ENCODE measurements at places on chromosomes 3 and 15. TPM values are rescaled to one million over a fixed set of nuclear protein-coding genes. Genes with fewer than 3 reads are reported as not detected.
A peak's percentile ranks its signal among the peaks of the same experiment; 100 is the strongest.

- no peak for DNase-seq
Measured at GRCh38 chr3:73315706-73316105, 254.2 kb downstream of the EBLN2 start.

DNA sequence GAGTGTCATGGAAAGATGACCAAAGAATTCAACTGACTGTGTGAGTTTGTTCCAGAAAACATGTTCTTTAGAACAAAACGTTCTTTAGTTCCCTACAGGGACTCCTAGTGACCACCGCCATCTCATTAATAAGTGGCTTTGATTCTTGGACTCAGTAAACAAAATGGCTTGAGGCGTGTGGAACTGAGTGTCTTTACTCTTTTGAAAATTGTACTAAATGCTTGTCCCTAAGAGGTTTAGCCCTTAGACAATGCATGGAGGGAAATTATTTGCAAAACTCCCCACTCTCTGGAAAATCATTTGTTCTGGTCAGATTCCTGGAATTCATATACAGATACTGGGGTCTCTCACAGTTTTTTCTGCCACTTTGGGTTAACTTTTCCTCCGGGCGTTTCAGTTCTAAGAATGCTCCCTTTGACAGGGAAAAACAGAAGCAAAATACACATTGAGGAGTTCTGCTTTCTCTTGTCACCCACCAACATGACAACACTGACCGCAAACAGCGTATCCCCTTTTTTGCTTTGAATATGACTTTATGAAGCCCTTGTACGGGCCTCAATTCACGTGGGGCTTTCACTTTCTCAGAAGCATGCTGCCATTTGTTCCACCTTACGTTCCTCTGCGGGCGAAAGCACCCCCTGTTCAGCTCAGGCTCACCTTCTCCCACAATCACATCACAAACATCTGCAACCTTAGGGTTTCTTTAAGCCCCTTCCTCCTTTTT lies 15.3 kb upstream of the NRROS start:
- DNase-seq: no peak

- DNase-seq: no peak
Measured at GRCh38 chr15:60568301-60568742, 89.4 kb upstream of the ICE2 start.

GRCh38 chr15:23806980-23807379 lies 119.9 kb upstream of the NDN start:
- DNase-seq: no peak

DNA sequence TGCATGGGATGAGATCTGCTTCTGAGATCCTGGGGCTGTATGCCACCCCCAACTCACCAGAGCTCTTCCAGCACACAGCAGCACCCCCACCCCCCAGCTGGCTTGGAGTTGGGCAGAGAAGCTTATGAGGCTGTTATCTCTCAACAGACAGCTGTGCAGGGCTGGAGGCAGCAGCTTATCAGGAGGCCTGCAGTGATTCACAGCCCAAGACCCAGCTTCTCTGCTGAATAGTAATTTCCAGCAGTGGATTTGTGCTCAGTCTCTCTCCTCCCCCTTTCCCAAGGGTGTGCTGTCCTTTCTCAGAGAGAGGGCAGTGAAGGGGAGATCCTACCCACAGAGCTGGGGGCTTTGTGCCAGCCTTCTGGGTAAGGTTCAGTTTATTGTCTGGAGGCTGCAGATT lies 2.1 kb downstream of the RPP25 start:
- DNase-seq: no peak

- DNase-seq: no peak
Measured at GRCh38 chr15:27784107-27784506, 315.0 kb downstream of the OCA2 start.

- no peak for DNase-seq
Measured at GRCh38 chr3:171776839-171777583, 33.3 kb downstream of the PLD1 start.

DNA sequence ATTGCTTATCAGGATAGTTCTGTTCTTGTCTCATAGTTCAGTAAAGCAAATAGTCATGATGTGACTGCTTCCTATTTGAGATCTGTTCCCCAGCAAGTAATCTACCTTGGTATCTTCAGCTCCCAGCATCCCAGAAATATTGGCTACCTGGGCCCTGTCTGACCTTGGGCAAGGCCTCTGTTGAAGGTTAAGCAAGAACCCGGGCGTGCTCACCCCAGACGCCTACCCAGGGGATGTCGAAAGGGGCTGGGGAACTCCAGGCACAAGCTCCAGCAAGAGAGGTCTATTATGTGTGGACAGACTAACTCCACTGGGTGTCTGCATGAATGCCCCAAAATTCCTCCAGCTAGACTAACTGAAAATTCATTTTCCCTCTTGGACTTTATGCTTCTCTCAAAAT lies 37.3 kb upstream of the IGF1R start:
- DNase-seq: no peak

- DNase-seq: no peak
Measured at GRCh38 chr3:5727743-5728484, 540.4 kb downstream of the EDEM1 start.

GRCh38 chr3:102905811-102906210 lies 471.0 kb downstream of the ZPLD1 start:
- no peak for DNase-seq

- DNase-seq: no peak
Measured at GRCh38 chr3:111668888-111669488, 73.8 kb upstream of the ZBED2 start.

GRCh38 chr15:81473946-81474345 lies 99.9 kb upstream of the TMC3 start:
- DNase-seq: no peak

GRCh38 chr3:69174871-69175737 lies 52.7 kb upstream of the LMOD3 start:
- no peak for DNase-seq

DNA sequence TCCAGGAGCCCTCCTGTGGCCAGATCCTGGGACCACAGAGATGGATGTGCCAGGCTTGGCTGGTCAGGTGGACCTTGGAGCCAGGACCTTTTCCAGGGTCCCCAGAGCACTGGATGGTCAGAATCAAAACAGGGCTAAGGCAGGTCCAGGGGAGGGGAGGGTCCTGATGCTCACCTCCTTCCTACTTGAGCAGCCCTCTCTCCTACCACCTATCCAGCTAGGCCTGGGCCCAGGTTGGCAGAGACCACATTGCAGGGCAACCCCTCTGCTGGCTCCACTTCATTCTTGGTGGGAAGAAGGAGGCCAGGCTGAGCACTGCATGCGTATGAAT lies 28.5 kb upstream of the SFMBT1 start:
- no peak for DNase-seq

- DNase-seq: peak; percentile 18
Measured at GRCh38 chr15:67915461-67916374, 75.9 kb upstream of the RNU6-1 start.

DNA sequence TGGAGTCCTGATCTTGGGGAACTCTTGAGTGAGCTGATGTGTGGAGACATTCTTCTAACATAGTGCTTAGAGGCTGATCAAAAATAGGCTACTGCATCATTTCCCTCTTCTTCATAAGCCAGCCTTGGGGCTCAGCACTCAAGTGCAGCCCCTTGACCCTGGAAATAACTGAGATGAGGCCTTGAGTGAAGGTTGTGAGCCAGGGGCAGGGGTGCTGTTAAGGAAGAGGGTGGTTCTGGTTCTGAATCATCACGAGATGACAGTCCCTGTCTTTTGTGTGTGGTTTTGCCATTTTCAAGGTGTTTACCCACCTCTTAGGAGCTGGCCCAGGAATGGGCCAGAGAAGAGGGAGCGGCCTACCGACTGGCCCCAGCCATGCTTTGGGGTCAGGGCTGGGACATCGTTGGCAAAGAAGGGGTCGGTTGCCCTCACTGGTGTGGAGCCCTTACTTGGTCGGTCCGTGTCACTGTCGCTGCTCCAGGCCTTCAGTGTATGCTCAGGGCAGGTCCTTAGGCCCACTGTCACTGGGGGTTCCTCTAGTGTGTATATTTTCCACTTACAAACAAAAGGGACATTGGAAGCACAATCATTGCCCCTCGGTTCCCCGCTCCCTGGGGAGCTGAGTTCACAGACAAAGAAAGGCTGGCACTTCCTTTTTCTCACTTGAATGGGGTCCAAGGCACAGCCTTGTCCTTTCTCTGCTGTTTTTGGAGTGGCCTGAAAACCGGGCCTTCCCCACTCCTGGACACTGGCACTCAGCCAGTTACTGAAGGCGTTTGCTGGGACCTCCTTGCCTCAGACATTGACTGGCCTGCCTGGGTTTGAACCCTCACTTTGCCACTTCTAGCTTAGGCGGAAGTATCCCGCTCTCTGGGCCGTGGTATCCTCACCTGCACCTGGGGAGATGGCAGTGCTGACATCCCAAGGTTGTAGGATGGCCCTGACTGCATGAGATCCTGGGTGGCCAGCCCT lies 46.6 kb downstream of the SLC6A6 start:
- no peak for DNase-seq

DNA sequence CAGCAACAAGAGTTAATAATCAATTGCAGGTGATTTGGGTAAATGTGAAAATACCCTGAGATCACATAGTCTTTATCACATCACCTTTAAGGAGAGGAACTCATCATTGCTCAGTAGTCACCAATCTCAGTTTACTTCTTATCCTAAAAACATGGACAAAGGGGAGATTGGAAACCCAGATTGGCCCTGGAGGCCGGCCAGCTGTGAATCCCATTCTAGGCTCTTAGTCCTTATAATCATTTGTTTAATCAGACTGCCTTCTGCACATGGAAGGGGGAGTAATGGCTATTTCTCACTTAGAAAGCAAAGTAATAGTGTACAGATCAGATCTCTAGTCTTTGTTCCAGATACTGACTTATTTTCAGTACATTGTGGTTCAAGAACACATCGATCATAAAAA lies 37.2 kb upstream of the CPB1 start:
- no peak for DNase-seq

DNA sequence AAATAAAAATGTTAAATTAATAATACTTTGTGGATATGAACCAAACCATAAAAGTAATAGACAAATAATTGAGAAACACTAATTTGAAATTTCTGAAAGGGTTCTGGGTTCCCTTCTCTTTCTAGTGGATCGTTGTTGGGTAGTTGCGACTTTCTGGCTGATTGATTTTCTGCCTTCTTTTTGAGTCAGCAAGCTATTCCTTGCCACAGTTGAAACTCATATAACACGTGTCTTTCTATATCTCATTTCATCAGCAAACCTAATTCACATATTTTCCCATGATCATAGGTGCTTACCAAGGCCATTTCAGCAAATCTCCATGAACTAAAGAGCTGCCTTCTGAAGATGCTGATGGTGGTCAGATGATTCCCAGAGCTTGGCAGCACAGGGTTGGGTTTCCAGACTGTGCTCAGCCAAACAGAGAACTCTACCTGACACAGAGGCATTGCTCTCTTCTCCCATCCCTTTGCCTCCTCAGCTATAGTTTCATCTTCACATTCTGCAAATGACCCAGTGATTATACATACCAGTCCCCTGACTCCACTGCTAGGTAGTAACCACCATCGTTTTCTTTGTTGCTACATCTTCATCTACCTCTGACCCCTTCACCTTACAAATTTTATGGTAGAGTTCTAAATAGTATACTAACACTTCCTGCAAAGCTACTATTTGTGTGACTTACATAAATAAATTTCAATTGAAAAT lies 383.9 kb upstream of the DPH6 start:
- no peak for DNase-seq

- no peak for DNase-seq
Measured at GRCh38 chr3:164365242-164365641, 713.1 kb downstream of the SI start.

DNA sequence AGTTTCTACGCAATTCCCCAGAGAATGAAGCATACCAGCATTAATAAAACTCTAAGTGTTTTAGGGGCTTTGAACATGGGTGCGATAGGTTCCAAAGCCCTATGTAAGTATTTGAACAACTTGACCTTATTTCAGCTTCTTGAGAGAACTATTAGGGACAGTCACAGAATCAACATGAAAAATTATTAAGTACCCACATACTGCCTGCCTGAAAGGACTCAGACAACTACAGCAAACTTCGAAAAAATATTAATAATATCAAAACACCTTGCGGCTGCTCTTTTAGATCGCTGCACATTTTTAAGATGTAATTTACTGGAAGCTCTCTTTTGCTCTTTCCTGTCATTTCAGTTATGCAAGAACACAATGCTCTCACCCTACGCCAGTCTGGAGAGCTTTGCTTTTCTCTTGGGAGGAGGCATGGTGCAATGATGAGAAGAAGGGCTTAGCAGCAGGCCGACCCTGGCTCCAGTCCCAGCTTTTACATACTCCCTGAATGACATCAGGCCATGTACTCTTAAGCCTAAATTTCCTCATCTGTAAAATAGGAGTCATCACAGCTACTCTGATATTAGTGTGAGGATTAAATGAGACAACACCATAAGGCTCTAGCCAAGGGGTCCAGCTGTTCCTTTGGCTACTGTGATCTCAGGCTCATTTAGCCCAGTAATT lies 640.7 kb downstream of the FHIT start:
- DNase-seq: no peak

GRCh38 chr3:136120373-136121348 lies 75.5 kb downstream of the MSL2 start:
- DNase-seq: no peak

- DNase-seq: no peak
Measured at GRCh38 chr3:171833789-171834460, 9.2 kb upstream of the TMEM212 start.

- no peak for DNase-seq
Measured at GRCh38 chr15:74122403-74123130, 7.8 kb upstream of the ISLR2 start.

GRCh38 chr3:10716964-10717363 lies 99.1 kb upstream of the SLC6A11 start:
- DNase-seq: no peak

DNA sequence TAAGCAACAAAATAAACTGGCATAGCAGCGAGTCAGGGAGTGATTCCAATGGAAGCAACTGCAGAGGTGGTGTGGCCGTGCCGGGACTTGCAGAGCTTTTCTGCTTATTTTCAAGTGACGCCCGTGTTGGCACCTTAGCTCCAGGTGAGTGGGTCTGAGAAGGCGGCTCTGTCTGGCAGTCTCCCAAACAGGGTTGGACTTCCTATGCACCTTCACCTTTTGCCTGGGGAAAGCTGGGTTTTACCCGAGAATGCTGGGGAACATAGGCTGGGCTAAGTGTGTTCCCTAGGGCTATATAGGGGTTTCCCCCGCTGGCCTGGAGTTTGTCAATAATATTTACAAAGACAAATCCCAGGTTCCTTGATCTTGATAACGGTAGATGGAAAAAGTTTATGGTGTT lies 179.9 kb upstream of the TBL1XR1 start:
- DNase-seq: no peak

DNA sequence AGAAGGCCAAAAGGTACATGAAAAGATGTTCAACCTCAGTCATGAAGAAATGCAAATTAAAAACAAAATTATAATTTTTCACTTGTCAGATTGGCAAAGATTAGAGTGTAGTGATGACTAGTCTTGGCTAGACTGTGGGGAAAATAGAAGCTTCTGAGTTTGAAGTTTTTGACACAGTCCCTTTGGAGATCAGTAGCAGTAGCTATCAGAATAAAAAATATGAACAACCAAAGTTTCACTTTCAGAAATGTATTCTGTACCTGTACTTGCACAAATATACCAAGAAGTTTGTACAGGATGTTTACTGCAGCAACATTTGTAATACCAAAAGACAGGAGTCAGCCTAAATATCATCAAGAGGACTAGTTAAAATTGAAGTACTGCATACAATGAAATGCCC lies 14.1 kb downstream of the ATP2C1 start:
- DNase-seq: no peak

ZNF621 gene
- total RNA-seq: 28.1 TPM

GOLGA8G gene
- total RNA-seq: not detected

SLC24A5 gene
- total RNA-seq: not detected

LARP6 gene
- total RNA-seq: 17.5 TPM

CLDN18 gene
- 19.5 TPM for total RNA-seq

GOLGA6D gene
- 0.13 TPM for total RNA-seq

LRRK1 gene
- 1.6 TPM for total RNA-seq

KBTBD13 gene
- total RNA-seq: not detected

CPN2 gene
- total RNA-seq: not detected

GPR160 gene
- 33.7 TPM for total RNA-seq

ATP8B4 gene
- total RNA-seq: 0.98 TPM

FAH gene
- 18.4 TPM for total RNA-seq

All from progenitor cell of endocrine pancreas (in vitro differentiated cells).